ENCODE measurements at places on chromosomes 6 and 20.

- DNase-seq = no peak
These were observed 77.3 kb downstream of the KCNB1 start for GRCh38 chr20:49405062-49405683.

- DNase-seq = no peak
These were observed 8.0 kb downstream of the DNPH1 start for GRCh38 chr6:43221046-43221972.

GRCh38 chr20:61497029-61497627 lies 245.1 kb downstream of the CDH4 start:
- DNase-seq = no peak

DNA sequence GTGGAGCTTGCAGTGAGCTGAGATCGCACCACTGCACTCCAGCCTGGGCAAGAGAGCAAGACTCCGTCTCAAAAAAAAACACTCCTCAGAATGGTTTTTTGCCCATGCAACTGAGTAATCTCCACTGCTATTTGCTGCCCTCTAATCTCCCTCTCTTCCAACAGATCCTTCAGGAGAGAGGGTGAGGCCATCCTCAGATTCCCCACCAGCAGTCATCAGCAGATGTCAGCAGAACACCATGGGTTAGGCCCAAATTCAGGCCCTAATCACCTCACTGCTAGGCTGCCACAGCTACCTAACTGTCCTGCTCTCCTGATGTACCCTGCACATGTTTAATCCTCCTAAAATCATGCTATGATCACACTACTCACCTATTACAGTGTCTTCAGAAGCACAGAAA lies 63.2 kb upstream of the BEND6 start:
- peak; percentile 7 for DNase-seq

GRCh38 chr6:116290799-116291198 lies 11.1 kb upstream of the TSPYL1 start:
- no peak for DNase-seq

- DNase-seq = no peak
These were observed 44.7 kb upstream of the PCMTD2 start for GRCh38 chr20:64210656-64211369.

DNA sequence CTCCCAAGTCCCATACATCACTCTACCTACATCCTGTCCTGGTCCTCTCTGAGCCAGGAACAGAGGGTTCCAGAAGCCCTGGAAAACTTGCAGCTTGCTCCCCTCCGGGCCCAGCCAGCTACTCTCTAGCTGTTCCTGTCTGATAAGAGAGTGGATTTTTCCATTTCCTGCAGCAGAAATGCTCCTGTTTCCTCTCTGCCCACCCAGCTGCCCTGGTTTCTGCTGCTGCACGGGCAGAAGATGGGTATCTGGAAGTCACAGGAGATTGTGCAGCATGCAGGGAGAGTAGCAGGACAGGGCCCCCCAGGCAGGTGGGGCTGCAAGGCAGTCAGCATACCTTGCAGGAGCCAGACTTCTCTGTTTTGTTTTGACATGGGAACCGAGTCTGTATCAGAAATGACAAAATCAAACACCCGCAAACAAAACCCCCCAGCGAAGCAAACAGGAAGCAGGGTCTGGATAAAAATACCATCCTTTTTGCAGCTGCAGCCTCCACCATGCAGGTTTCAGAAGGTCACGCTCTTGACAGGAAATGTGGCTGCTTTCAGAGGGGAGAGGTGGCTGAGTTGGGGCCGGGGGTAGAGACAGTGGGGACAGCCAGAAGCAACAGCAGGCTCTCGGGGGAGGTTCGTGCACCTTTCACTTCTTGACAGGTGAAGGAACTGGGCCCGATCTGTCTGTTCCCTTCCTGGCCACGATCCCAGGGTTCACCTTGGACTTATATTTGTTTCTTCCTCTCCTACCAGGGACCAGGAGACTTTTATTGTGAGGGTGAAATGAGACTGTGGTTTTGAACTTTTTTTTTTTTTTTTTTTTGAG lies 50.8 kb upstream of the FAM83D start:
- DNase-seq = peak; percentile 33

DNA sequence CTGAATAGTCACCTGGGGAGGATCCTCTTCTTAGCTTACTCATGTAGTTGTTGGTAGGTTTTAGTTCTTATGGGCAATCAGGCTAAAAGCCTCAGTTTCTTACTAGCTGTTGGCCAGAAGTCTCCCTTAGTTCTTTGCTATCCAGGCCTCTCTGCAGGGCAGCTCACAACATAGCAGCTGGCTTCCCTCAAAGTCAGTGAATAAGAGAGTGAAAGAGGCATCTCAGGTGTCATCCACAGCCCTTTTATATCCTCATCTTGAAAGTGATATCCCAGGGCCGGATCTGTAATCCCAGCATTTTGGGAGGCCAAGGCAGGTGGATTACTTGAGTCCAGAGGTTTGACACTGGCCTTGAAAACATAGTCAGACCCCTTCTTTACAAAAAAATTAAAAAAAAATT lies 42.1 kb upstream of the FOXA2 start:
- no peak for DNase-seq

DNA sequence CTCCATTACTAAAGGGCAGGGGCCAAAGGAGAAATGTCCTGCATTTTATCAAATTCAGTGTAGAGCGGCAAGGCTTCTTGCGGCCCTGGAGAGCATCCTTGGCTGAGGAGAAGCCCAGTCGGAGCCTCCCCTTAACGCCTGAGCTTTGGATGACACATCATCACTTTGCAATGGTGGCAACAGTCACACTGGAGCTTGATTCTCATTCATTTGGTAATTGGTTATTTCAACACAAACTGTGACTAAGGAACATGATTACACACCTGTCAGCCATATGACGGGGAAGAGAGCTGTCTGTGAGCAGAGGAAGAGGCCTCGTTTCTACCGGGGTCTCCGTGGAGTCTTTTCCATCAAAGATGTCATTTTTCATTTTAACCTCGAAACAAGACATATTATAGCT lies 81.4 kb downstream of the SOBP start:
- no peak for DNase-seq

- no peak for DNase-seq
These were observed 93.8 kb downstream of the SASH1 start for GRCh38 chr6:148436466-148436865.

GRCh38 chr20:63138855-63139341 lies 77.0 kb downstream of the YTHDF1 start:
- DNase-seq = no peak

DNA sequence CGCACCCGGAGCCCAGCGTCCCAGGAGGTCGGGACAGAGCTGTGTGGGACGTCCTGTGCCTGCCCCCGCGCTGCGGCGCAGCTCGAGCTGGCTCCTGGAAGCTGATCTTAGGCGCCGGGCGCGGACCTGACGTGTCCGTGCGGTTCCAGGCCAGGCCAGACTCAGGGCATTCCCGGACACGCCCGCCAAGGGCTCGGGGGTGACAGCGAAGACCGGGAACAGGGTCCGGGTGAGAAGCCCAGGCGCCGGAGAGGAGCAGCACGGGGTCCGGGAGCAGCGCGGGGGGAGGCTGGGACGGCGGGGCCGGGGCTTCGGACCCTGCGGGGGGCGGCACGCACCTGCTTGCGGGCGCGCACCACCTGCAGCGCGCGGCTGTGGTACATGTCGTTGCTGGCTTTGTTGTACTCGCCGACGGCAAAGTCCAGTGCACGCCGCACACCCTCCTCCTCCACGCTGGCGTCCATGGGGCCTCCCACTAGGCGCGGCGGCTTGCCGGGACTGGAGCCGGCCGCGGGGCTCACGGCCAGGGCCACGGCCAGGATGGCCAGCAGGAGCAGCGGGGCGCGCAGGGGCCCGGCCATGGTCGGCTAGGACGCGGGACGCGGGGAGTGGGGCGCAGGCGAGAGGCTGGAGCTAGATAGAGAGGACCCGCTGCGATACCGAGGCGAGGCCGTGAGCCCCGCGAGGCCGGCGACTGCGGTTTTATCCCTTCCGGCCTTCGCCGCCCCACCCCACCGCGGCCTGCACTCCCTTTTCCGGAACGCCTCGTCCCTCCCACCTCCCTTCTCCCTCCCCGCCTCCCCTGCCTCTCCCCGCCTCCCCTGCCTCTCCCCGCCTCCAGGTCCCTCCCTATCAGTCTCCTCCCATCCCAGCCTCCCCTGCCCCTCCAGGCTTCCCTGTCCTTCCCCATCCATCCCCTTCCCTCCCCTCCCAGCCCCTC lies at the start of gene CST3:
CST3 (minus strand) TSS at position 674 of the 940 bp plus-strand sequence; CDS start at position 581, 93 bp downstream.
- peak; percentile 94 for DNase-seq

DNA sequence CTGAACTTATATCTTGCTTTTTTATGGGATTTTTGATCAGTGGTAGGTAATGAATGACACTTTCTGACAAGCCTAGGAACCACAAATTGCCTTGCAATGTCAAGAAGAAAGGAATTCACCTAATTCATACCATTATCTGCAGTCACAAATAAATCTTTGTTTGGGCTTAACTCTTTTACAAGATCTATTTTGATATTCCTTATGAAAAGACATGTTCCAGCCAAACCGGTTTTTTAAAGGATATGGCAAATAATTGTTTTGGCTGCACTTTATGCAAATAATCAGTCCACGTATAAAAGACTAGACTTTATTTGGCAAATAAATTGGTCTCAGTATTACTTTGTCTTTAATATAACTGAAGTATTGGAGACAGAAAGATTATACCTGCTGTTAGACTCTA lies 771.7 kb upstream of the ADGRB3 start:
- DNase-seq = no peak

DNA sequence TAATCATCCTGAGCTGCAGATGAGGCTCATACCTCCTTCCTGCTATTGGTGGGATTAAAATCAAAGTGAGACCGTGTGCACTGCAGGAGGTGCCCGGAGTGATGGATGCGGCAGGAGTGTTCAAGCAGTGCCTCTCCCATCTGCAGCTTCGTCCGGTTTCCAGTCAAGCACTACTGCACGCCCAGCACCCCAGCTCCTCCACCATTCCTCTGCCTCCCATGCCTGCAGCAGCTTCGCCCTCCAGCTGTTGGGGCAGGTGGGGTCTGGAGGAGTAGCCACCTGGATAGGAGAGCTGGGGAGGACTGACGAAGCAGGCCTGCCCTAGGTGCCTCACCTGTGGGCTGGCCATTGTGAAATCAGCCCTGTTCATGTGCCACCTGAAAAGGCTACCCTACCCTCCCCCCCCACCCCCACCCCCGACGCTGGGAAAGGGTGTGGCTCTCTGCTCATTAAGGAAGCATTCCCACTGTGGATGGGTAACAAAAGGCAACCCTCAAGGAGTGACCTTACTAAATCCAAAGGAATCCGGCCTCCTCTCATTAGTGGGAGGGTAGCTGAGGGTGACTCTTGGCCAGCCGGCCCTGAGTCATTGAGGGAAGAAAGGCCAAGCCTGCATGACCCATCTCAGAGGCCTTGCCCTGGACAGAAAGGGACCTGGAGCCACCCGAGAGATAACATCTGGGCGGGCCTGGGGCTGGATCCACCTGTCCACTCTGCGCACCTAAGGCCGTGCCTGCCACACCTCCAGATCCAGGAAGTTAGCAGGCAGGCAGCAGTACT lies 115.9 kb upstream of the ARMC2 start:
- DNase-seq = no peak

DNA sequence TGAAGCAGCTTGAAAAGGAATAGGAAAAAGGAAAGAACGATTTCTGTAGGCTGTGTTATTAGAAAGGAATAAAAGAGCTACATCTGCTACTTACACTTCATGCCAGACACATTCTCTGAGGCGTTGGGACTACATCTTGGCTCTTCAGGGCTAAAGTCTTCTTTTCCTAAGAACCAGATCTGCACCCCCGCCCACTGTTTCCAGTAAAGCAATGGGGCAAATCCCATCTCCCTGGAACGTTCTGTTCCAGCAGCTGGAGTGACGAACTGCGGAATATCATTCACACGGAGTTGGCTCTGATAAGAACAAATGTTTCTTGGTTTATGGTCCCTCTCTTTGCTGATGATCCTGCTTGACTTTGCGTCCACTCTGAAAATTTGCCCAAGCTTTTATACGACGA lies 26.9 kb downstream of the FAM50B start:
- no peak for DNase-seq
